Neural progenitor cell (in vitro differentiated cells): ENCODE measurements at places on chromosomes 3 and 15. TPM values are rescaled to one million over a fixed set of nuclear protein-coding genes. Genes with fewer than 3 reads are reported as not detected.

DNA sequence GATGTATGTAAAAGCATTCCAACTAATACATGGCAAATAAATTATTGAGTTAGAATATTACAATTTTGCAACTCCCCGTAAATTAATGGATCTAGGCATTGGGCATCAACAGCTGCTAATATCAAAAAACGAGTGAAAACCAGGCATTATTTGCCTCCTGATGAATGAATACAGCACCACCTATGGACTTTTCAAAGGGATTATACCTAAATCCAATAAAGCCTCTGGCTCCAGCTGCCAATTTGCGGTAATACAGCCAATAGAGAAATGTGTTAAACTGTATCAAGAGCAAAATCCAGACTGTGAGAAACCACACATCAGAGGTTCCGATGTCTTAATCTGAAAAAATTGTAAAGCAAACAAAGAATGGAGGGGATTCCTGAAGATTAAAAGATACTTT, 16.3 kb upstream of the A4GNT start:
- DNase-seq, result no peak

GRCh38 chr3:150376001-150376848, 31.9 kb upstream of the TSC22D2 start:
- DNase-seq, result no peak

DNA sequence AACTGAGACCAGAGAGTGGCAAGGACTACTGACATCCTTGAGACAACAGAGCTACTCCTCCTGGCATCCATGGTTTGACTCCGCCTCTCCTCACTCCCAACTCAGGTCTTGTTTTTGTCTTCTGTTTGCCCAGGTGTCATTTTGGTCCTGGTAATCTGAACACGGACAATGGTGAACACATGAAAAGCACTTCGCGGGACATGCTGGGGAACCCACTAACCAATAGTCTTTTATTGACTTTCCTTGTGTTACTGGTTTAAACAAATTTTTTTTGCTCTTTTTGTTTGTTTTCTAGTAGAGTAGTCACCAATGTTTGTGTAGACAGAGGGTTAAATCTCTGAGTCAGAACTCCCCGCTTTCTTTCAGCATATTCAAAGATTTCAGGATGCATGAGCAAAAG, 38.4 kb downstream of the LARP6 start:
- DNase-seq, result no peak

DNA sequence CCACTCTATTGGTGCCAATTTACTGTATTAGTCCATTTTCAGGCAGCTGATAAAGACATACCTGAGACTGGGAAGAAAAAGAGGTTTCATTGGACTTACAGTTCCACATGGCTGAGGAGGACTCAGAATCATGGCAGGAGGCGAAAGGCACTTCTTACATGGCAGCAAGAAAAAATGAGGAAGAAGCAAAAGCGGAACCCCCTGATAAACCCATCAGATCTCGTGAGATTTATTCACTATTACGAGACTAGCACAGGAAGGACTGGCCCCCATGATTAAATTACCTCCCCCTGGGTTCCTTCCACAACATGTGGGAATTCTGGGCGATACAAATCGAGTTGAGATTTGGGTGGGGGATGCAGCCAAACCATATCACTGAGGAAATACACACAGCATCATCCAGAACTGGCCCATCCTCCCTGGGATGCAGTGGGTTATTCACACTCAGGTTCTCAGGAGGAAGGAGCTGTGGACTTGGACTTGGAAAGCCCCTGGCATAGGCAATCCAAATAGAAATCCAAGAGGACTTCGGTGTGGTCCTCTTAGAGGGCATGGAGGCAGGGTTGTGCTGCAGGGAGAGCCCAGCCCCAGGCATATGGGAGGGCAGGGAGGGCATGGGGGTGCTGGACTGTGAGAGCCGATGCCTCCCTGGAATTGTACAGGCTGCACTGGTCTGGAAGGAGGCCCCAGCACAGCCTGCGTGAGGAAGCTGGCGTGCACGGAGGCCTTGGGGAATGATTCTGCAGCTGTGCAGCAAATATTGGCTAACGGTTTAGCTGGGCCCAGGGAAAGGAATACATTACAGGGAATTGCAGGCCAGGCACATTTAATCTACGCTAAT, 62.9 kb downstream of the EFCAB12 start:
- no peak for DNase-seq

DNA sequence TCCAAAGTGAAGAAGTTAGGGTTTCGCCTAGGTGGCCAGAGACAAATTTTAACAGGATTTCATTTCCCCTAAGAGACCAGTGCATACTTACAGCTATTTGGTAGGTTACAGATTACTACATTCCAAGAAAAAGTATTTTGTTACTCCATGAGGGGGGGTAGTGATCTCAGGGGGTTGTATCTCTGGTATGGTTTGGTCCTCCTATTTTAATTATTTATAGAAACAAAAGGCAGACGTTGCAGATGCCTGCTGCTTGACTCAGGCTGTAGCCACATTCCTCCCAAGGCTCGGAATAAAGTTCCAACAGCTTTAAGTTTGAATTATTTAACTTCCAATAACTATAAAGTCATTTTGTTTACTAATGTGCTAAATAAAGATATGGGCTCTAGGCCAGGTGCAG, 1.3 kb upstream of the TRIM59 start:
- DNase-seq, result no peak

GRCh38 chr3:194205675-194206133, 69.8 kb downstream of the HES1 start:
- DNase-seq, result no peak

DNA sequence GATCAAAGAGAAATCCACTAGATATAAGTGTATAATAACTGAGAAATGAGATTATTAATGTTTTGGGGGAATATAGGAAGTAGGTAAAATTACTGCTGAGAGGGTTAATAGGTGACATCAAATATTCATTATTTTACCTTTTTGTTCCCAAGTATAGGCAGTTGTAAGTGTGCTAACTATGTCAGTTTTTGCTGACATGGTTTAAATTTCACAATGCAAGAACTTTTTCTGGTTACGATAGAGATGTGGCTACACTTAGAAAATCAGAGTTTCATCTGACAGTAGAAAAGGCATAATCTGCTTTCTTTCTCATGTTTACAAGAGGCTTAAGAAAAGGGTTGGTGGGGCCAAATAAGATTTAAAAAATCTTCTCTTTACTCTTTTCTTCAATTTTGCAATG, 235.0 kb upstream of the DPPA4 start:
- DNase-seq, result no peak

DNA sequence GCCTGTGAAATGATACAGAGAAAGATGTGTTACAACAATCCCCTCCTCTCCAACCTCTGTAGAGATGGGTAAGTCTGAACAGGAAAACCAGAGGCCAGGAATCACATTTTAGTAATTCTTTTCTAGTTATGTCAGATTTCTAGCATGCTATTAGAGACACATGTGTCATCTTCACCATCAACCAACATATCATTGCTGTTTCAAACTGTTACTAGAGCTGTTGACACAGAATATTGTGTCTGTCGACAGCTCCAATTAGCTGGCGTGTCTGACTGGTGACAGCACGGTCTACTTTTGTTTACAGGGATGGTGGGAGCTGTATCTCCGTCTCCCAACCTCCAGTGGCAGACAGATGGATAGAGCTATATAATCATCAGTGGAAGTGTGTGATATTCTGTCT, 393.2 kb downstream of the SOX2 start:
- DNase-seq, result no peak

DNA sequence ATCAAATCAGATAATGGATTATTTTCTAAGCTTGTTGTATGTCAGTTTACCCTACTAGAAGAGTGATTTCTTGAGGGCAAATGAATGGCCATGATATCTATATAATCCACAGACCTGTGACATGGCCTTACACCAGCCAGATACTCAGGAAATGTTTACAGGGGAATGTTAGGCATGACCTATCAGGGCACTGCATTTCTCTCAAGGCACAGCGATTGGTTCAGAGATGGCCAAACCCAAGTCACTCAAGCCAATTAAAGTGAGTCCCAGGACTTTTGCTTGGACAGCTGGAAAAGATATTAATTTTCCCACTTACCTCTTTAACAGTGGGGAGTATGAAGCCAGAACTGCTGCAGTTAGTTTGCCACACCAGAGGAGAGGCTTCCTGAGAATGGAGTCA, 28.7 kb upstream of the GATA2 start:
- DNase-seq, result no peak

- DNase-seq, result no peak
These were observed 205.1 kb downstream of the ROBO2 start for GRCh38 chr3:77244981-77245380.

GRCh38 chr3:67654099-67654843, at the start of gene SUCLG2:
SUCLG2 (minus strand) TSS chr3:67654612; CDS start chr3:67654586, 26 bp downstream.
- DNase-seq, result peak; percentile 89

DNA sequence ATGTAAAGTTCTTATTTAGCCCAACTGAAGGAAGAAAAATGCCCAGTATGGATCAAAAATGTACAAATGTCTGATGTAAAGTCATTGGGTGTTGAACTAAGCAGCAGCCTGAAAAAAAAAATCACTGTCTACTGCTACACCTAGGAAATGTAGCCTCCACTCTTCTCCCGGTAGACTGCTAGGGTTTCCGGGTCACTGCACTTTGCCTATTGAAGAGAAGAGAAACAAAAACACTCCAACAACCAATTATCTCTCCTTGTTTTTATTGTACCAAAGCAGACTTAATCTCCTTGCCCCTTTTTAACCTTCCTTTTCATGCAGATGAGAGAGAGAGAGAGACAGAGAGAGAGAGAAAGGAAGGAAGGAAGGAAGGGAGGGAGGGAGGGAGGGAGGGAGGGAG, 140.2 kb upstream of the SETMAR start:
- peak; percentile 64 for DNase-seq

DNA sequence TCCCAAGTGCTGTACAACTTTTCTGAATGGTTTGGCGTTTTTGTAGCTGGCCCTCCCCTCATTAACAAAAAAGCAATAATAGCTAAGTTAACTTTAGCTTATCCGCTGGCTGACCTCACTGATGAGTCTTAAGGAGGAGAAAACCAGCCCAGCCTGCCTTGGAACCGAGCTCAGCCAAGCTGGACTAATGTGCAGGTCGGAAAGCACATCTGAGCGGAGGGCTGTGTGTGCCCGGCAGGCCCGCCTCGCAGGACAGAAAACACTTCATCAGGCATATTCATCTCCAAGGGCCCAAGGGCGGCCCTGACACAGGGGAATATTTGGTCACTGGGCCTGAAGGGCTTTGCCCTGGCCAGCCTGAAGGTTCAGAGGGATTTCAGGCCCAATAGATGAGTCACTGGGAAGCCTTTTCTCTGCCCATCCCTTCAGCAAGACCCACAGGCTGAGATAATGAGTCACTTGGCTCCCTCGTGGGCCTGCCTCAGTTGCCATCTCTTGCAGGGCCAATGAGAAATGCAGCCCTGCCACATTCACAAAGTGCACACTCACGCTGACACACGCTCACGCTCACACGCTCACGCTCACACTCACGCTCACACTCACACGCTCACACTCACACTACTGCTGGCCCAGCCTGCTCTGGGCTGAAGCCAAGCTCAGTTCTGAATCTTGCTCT, 75.1 kb downstream of the SLC12A8 start:
- DNase-seq, result no peak

- DNase-seq, result no peak
These were observed 36.0 kb upstream of the PEX5L start for GRCh38 chr3:180072786-180073185.

DNA sequence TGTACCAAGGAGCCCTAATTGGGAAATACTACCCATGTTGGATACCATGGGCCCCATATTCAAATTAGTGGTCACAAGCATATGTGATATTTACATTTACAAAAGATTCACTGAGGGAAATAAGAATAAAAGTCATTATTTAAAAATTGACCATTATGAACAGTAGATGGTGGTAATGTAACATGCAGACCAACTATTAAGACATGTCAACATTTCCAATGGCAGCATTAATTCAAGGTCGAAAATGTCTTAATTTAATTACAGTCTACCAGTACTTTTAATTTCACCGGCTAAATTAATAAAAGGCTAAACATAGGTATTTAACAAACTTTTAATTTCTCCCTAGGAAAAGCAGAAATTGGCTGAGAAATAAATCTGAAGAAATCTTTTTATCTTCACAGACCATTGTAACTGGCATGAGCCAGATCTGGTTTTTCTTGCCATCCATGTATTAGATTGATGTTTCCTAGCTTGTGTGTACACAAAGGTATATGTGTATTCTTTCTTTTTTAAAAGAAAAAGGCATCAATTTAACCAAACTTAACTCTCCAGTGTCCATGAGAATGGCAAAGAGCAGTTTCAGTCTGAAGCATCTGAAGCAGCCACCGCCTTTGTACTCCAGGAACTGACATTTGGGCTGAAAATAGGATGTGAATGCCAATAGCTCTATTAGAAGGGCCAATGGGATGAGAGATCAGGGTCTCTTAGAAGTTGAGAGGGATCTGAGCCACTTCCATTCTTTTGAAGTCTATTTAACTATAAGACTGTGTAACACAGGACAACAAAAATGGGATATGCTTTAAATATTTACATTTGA, 26.6 kb downstream of the NEK11 start:
- DNase-seq, result no peak

DNA sequence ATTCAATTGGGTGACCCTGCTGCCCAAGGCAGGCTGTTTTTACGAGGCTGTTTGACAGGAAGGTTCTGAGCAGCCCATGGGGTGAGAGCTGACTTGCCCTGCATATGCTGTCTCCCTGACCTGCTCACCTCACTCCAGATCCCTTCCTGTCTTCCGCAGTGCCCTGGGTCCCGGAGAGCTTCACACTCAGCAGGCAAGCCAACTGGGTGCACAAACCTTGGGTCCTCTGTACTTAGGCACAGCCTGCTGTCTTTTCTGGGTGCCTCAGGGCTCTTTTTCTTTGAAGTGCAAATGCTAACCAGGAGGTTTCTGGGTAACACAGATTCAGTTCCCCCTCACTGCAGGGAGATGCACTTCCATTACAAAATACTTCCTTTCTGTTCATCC, 32.8 kb downstream of the ZXDC start:
- no peak for DNase-seq

GRCh38 chr3:19147905-19148767, at the start of gene KCNH8:
KCNH8 (plus strand) TSS chr3:19148510; CDS start chr3:19148720, 210 bp downstream.
- peak; percentile 66 for DNase-seq

GRCh38 chr15:57385923-57386390, 9.7 kb downstream of the CGNL1 start:
- no peak for DNase-seq

FMN1 gene
- total RNA-seq, result 2.2 and 5.7 TPM in 2 replicates

PRR20G gene
- not detected in 2 replicates for total RNA-seq

OXSM gene
- total RNA-seq, result 1.6 and 2.1 TPM in 2 replicates

FAM219B gene
- total RNA-seq, result 120 and 124 TPM in 2 replicates

FETUB gene
- not detected in 2 replicates for total RNA-seq

CLDN11 gene
- total RNA-seq, result 1.6 and 2.0 TPM in 2 replicates

GNAT1 gene
- 0.03 TPM in 1 of 2 replicates, not detected in the other for total RNA-seq

NEO1 gene
- 77.9 and 85.2 TPM in 2 replicates for total RNA-seq

C3orf52 gene
- 2.4 and 4.9 TPM in 2 replicates for total RNA-seq

CCR9 gene
- total RNA-seq, result not detected in 2 replicates

WNT5A gene
- 3.3 and 5.5 TPM in 2 replicates for total RNA-seq
